ENCODE measurements at places on chromosomes 6 and 20.

DNA sequence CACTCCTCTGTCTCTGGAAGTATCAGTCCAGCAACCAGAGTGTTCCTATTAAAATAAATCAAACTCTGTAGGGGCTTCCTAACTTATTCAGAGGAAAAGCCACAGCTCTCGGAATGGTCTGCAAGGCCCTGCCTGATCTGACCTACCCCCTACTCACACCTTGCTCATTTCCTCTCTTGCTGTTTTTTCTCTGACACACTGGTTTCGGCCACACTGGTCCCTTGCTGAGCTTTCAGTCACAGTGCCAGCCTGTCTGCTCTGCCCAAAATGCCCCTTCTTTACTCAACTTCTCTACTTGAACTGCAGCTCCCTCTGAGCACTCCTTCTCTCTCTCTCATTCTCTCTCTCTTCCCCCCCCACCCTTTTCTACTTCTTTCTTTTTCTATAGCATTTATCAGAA, 430.2 kb downstream of the UTRN start:
- DNase-seq, result no peak

DNA sequence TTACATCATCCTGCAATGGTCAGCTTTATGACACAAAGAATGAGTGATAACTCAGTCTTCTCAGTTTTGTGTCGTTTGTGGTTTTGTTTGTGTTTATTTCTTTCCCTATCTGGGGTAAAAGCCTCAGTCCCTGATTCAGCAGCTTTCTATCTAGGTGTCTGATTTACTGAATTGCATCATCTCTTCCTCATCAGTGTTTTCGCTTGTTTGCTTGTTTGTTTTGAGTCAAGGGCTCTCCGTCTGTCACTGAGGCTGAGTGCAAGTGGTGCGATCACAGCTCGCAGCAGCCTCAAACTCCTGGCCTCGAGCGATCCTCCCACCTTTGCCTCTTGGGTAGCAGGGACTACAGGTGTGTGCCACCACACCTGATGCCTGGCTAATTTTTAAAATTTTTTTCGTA, 548.9 kb downstream of the PRKN start:
- DNase-seq, result no peak

DNA sequence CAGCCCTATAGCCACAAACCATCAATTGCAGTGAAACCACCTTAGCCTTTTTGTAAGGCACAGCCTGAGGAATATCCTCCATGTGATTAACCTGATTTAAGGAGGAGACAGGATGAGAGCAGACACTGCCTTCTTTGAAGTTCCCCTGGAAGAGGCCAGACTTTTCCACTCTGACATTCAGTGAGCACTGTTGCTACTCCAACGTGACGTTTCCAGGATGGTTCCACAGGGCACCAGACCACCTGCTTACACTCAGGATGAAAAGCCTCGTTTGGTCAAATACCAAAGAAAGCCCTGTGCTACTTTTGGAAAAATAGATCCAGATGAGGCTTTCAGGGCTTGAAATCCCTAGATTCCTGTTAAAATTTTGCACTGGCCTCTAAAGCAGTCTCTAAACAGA, 1102.1 kb upstream of the FLRT3 start:
- no peak for DNase-seq

- no peak for DNase-seq
Measured at GRCh38 chr6:35319346-35320030, 21.9 kb downstream of the DEF6 start.

GRCh38 chr20:45538209-45538799, 978 bp downstream of the WFDC6 start:
- DNase-seq, result peak; percentile 9

DNA sequence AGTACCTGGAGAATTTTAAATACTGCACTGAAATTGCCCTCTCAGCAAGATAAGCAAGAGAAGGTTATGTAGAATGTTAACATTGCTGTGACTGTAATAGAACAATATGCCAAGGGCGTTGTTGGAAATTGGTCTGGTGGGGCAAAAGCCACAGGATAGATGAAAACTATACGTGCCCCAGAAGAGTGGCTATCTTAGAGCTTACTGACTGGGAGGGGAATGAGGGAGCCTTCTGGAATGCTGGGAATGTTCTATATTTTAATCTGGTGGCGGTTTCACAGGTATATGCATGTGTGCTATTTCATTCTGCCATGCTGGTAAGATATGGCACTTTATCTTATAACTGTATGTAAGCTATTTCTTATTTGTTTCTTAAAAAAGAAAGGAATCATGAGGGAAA, 35.2 kb upstream of the YWHAB start:
- DNase-seq, result no peak

GRCh38 chr6:73121421-73121993, 103.8 kb downstream of the KHDC1L start:
- peak; percentile 85 for DNase-seq

GRCh38 chr6:121929301-121929700, 470.2 kb upstream of the HSF2 start:
- DNase-seq, result no peak

DNA sequence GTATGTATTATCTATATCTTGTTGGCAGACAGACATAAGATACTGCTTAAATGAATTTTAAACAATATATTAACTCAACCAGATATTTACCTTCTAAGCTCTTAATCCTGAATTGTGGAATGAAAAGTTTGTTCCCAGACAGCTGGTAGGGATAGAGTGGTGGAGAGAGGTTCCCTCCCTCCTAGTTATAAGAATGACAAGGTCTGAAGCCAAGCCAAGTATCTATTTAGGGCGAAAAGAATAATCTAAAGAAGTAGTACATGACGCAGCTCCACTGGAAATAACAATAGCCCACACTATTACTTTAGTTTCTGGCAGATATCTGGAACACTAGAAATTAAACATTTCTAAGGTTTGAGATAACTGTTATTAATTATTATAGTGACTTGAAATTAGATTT, 104.3 kb downstream of the AHI1 start:
- DNase-seq, result no peak

DNA sequence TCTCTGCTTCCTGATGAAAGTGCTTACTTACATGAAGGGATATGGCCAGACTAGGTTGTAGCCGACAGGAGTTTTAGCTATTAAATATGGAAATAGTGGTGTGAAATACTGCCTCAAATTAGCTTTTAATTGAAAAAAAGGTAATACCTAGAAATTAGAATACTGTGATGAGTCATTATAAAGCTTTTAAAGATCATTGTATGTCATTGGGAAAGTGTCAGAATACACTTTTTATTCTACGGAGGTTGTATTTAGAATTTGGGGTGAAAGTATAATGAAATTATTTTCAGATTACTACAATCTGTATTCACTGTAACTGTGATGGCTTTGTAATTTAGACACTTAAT, 2.2 kb downstream of the LOC128125822 start:
- no peak for DNase-seq

GRCh38 chr20:54372313-54372712, 103.1 kb upstream of the DOK5 start:
- DNase-seq, result no peak

DNA sequence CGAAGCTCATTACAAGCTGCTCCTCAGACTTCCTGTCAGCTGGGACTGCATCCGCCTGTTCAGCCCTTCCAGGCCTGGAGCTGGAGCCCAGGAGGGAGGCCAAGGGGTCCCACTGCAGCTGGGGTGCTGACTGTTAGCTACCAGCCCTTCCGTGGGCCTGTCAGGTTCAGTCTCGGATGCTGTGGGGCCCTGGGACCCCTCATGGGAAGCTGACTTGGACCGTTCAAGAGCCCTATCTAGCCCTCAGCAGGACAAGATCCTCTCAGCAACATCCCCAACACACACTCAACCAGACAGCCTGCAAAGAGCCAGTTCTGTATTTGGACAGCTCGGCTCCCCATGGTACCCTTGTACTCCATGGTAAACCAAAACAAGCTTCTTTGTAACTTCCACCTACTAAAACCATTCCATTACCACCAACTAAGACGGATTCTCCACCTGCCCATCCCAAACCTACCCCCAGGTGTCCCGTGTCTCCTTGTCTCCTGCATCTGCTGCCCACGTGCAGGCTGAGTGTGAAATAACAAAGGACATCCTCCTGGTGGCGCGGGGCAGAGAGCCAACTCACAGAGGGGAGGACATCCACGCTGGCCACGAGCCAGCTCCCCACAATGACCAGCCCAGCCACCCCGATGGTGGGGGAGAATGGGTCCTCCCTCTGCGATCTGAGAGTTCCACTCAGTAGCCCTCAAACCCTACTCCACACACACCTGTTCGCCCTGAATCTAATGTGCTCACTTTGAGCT, 111.2 kb downstream of the TAF4 start:
- DNase-seq, result no peak

DNA sequence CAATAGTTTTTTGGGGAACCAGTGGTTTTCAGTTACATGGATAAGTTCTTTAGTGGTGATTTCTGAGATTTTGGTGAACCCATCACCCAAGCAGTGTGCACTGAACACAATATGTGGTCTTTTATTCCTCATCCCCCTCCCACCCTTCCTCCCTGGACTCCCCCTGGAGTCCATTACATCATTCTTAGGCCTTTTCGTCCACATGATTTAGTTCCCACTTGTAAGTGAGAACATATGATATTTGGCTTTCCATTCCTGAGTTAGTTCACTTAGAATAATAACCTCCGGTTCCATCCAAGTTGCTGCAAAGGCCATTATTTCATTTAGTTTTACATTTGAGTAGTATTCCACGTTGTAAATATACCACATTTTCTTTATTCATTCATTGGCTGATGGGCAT, 28.3 kb downstream of the RPP40 start:
- no peak for DNase-seq

- DNase-seq, result no peak
Measured at GRCh38 chr6:137543114-137543513, 48.9 kb upstream of the OLIG3 start.

DNA sequence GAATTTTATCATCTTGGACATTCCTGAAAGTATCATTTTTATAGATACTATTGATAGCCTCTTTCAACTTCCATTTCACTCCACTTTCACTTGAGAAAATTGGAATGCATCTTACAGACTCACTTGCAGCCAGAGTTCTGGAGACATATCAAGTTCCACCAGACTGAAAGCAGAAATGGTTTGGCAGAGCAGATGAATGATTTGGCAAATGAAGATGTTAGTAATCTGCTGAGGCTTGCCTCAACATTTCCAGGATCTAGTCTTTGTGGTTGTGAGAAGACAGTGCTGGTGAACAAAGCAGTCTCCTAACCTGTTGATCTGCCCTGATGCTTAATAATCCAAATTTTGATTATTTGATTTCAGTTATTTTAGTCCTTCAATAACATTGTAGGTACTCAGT, 202.6 kb downstream of the TRDN start:
- DNase-seq, result no peak

- DNase-seq, result no peak
Measured at GRCh38 chr20:47427746-47428145, 71.2 kb upstream of the ZMYND8 start.

GRCh38 chr20:63268671-63269439, 3.8 kb upstream of the ARFGAP1 start:
- DNase-seq, result no peak

DNA sequence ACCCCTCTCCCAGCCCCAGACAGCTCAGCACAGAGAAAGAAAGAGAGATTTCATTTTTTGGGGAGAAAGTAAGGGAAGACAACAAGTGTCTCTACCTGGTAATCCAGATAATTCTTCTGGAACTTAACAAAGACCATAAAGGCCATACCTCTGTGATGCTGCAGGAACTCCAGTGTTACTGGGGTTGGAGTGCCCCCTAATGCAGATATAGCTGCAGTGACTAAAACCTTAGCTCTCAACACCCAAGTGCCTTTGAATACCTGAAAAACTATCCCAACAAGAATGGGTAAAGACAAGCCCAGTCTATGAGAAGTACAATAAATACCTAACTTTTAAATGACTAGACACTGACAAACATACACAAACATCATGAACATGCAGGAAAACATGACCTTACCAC, 365.3 kb upstream of the PTCHD4 start:
- peak; percentile 4 for DNase-seq

DNA sequence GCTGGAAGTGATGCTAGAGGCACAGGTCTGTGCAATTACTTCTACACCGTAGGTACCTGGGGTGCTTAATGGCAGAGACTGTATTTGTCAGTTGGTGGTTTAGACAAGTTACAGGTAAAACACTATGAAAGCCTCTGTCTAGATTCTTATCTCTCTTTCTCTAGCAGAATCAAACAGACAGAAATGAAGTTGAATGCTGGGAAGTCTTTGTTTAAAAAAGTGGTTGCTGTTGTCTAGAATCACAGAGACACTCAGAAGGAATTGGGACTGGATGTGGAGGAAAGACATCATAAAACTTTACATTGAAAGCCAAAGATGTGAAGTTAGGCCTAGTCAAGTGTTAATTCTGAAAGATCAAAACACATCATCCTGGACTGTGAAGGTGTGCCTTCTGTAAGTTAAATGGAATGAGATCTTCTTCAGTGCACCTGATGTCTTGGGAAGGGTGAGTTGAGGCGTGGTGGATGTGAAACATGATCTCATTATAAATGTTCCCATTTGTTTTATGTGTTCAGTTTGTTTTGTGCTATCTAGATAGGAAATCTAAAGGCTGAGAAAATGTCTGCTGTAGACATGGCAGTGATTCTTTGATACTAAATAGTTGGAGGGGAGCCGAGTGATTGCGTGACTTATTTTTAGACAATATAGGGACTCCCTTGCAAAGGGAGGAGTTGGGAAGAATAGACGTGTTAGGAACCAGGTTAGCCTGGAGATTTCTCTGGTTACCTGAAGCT, 290.2 kb downstream of the SOX4 start:
- DNase-seq, result no peak

DNA sequence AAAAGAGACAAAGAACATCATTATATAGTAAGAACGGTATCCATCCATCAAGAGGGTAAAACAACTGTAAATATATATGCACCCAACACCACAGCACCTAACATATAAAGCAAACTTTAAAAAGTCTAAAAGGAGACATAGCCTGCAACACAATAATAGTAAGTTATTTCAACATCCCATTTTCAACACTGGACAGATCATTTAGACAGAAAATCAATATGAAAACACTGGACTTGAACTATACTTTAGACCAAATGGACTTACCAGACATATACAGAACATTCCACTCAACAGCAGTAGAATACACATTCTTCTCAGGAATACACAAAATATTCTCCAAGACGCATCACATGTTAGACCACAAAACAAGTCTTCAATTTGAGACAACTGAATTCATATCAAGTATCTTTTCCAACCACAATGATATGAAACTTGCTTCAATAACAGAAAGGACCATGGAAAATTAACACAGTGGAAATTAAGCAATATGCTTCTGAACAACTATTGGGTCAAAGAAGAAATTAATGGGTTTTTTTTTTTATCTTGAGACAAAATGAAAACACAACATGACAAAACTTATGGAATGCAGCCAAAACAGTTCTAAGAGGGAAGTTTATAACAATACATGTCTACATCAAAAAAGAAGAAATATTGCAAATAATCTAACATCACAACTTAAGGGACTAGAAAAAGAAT, 23.9 kb upstream of the ASF1A start:
- peak; percentile 18 for DNase-seq

Data from EH (cell line).